CD4-positive, alpha-beta T cell treated with Interleukin-6 at 100 ng/mL for 8 hours (primary cell): ENCODE measurements at places on chromosomes 12 and 14.

- no peak for DNase-seq
Measured at GRCh38 chr12:124571556-124571955, 4.1 kb upstream of the NCOR2 start.

DNA sequence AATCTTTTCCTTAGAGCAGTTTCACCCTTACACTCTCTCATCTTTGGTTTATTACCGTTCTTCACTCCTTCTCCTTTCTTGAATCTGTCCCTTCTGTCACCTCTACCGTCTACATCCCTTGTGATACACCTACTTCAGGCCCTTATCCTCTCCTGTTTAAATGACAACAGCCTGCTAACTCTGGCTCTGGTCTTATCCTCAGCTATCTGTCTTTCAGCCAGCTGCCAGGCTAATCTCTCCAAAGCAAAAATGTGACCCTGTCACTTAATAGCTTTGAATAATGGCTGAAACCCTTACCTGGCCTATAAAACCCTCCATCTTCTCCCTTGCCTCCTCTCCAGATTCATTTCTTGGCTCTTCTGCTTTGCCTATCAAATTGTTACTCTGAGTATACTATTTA, 32.3 kb downstream of the BEST3 start:
- no peak for DNase-seq

GRCh38 chr12:94244165-94245133, 96.1 kb downstream of the PLXNC1 start:
- DNase-seq, result peak; percentile 21

GRCh38 chr12:45980540-45980939, 9.8 kb downstream of the SCAF11 start:
- no peak for DNase-seq

- peak; percentile 64 for DNase-seq
Measured at GRCh38 chr12:89245090-89245489, 107.2 kb downstream of the DUSP6 start.

- no peak for DNase-seq
Measured at GRCh38 chr12:3380200-3381043, 110.6 kb upstream of the PRMT8 start.
